ENCODE measurements at places on chromosomes 2 and 18.

DNA sequence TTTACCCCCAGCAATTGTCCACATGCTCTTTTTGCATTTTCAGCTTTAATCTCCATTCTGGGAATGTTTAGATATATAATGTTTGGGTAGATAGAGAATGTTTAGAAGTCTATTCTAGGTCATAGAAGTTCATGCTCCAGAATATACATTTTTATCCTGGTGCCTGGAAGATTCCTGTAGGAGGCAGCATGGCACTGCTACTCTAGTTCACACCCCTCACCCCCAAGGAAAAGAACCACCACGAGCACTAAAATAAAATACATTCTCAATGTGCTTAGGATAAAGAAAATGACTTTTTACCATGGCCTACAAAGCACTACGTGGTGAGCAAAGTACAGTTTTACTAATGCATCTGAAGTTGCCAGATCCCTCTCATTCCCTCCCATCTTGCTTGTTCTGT lies 53.8 kb downstream of the MYO1B start:
- no peak for DNase-seq

- no peak for DNase-seq
Measured at GRCh38 chr18:35573531-35573930, 8.0 kb upstream of the GALNT1 start.

GRCh38 chr2:19231625-19232024 lies 126.8 kb downstream of the OSR1 start:
- no peak for DNase-seq

- DNase-seq, result no peak
Measured at GRCh38 chr18:44834867-44835469, 154.3 kb downstream of the SETBP1 start.

GRCh38 chr18:79988071-79988450 lies 302 bp downstream of the TXNL4A start:
- DNase-seq, result no peak
